ENCODE measurements at places on chromosomes 5 and 9.

- no peak for ATAC-seq
Observed at GRCh38 chr5:76657683-76658311, 34.6 kb upstream of the F2RL2 start.

GRCh38 chr9:99076483-99077171, 28.3 kb upstream of the TGFBR1 start:
- ATAC-seq: no peak

DNA sequence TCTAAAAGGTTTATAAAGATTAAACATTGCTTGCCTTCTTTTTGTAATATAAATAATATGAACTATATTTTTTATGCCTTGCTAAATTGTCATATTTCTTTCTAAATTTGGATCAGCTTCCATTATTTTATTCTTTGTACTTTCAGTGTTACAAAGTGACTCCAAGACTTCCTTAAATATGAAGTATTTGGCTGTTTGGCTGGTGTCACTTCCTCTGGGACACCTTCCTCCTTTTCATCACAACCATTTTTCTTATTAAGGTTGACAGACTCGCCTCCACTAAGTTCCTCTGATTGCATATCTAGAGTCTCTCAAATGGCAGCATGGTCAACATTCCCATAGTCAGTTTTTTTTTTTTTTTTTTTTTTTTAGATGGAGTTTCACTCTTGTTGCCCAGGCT, 73.8 kb upstream of the SLC1A1 start:
- no peak for ATAC-seq

- peak; percentile 26 for ATAC-seq
Observed at GRCh38 chr5:124741711-124742496, 4.5 kb downstream of the ZNF608 start.

GRCh38 chr5:73693573-73694061, 67.6 kb downstream of the ARHGEF28 start:
- ATAC-seq: peak; percentile 91

All from motor neuron (in vitro differentiated cells).